ENCODE measurements at places on chromosomes 7 and 10. TPM values are rescaled to one million over a fixed set of nuclear protein-coding genes. Genes with fewer than 3 reads are reported as not detected.

GIMAP4 gene
- total RNA-seq: not detected

LRIT1 gene
- total RNA-seq: not detected

ABCA13 gene
- 0.62 TPM for total RNA-seq

KLF14 gene
- 0.60 TPM for total RNA-seq

SLC26A5 gene
- total RNA-seq: not detected

LIPM gene
- total RNA-seq: not detected

TUBB8 gene
- total RNA-seq: not detected

PLPP4 gene
- 11.7 TPM for total RNA-seq

OR2A5 gene
- not detected for total RNA-seq

GET4 gene
- total RNA-seq: 56.3 TPM

STEAP4 gene
- 0.29 TPM for total RNA-seq

AHCYL2 gene
- 11.8 TPM for total RNA-seq

CNNM1 gene
- not detected for total RNA-seq

ASB10 gene
- total RNA-seq: not detected

ACTR3C gene
- total RNA-seq: 2.8 TPM

NOLC1 gene
- total RNA-seq: 87.7 TPM

HKDC1 gene
- total RNA-seq: 22.7 TPM

KIAA1549 gene
- 2.2 TPM for total RNA-seq

PNLIPRP2 gene
- total RNA-seq: not detected

PLEKHS1 gene
- not detected for total RNA-seq

TAS2R41 gene
- not detected for total RNA-seq

PAPOLB gene
- not detected for total RNA-seq

ERVW-1 gene
- not detected for total RNA-seq

MNX1 gene
- 1.6 TPM for total RNA-seq

MLXIPL gene
- total RNA-seq: not detected

HYAL4 gene
- total RNA-seq: not detected

ADAMTS14 gene
- total RNA-seq: 0.31 TPM

AKR1E2 gene
- not detected for total RNA-seq

CAV2 gene
- total RNA-seq: 158 TPM

GRID2IP gene
- total RNA-seq: 0.22 TPM

TUBAL3 gene
- not detected for total RNA-seq

Data from A172 (cell line).